ENCODE measurements at places on chromosomes 2 and 18.

GRCh38 chr2:37896319-37896718, 28.8 kb upstream of the RMDN2 start:
- DNase-seq, result no peak

DNA sequence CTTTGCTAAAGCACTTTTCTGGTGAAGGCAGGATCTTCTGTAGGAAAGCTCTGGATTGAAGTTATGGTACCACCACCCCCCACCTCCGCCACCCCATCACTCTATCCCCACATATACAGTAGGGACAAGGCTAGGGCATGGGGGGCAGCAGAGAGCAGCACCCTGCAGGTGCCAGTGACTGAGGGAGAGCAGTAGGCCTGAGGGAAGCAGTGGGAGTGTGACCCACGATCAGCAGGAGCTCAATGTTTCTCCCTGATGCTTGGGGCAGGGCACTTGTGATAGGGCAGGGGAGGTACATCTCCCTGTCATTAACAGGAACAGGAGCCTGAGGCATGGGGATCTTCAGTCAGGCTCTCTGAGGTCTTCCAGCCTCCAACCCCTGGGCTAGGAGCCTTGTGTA, 121.6 kb downstream of the ZFP36L2 start:
- no peak for DNase-seq

DNA sequence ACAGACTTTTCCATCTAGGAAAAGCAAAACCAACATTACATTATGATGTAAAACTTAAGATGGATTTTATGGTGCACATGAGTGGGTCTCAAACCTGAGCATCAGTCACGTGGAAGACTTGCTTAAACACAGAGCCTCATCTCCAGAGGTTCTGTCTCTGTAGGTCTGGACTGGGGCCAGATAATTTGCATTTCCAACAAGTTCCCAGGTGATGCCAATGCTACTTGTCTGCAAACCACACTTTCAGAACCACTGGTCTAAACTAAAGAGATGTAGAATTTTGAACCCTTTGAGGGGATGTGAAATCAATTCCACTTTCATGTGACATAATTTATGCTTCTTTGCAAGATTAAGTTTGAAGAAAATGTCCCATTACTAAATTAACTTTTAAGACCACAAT, 522.8 kb downstream of the MBD2 start:
- no peak for DNase-seq

- DNase-seq, result no peak
These were observed 82.9 kb downstream of the DYSF start for GRCh38 chr2:71536226-71536671.

- DNase-seq, result peak; percentile 50
These were observed 55.0 kb downstream of the PKDCC start for GRCh38 chr2:42102591-42103450.

GRCh38 chr18:24031916-24032315, 17.4 kb downstream of the TTC39C start:
- no peak for DNase-seq

DNA sequence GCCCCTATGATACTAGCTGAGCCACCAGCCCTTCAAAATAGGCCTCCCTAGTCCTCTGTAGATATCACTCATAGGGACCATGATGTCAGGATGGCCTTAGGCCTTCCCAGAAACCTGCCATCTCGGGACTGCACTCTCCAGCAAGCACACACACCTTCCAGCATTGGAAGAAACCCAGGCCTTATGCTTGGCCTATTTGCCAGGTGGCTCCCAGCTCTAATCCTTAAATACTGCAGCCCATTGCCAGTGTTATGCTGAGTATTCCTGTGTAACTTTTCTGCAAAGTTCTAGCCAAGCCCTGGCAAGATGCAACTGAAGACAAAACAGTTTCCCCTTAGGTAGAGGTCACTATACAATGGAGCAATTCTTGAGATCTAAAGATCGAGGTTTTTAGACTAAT, 316.5 kb downstream of the SETBP1 start:
- no peak for DNase-seq

GRCh38 chr2:163878718-163879117, 142.9 kb upstream of the FIGN start:
- peak; percentile 8 for DNase-seq

DNA sequence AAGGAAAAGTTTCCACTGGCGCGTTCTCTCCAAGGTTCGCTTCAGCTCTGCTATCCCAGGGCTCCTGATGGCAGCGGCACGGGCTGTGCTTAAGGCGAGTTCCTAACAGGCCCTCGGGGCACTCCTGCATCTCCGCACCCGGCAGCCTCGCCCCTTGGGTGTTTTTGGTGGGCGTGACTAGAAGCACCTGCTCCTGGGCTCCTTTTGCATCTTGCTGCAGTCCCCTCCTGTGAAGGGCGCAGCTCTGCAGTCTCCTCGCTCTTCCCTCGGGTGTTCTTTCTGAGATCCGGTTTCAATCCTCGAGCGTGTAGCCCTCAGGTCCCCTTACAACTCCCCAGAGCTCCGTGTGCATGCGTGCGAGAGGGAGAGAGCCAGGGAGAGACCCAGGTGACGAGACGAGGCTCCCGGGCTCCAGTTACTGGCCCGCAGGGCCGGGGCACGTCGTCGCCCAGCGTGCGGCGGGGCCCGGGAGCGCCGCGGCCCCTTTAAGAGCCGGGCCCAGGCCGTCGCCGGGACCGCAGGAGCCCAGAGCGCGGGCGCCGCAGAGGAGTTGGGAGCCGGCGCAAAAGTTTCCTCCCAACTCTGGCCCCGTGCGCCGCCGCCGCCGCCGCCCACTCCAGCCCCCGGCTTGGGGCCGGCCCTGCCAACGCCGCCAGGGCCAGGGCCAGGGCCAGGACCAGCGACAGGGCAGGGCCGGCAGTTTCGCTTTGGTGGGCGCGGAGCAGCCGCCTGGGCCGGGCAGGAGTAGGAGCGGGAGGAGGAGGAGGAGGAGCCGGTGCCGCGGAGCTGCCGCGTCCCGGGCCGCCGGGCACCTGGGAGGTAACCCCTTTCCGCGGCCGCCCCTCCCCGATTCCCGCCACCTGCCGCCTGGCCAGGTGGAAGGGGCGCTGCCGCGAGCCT, at the start of gene PARD3B:
Gene PARD3B (plus strand): TSS at position 515 of the 900 bp plus-strand sequence. CDS start 525 bp downstream, outside the sequence.
- peak; percentile 48 for DNase-seq

DNA sequence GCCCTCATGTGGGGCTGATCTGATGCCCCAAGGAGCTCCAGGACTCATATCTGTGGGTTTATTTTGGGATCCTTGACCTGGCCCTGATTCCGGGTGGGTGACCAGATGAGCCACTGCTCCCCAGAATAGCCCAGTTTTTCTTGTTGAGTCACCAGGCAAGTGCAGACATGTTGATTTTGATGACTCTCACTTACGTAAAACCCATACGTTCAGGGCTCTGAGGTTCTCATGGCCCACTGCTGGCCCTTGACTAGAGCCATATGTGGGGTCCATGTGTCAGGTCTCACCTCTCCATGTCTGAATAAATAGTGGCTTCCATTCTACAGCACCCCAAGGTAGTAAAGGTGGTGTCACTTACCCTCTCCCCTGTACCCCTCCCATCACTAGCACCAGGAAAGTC, 41.9 kb downstream of the CDC42EP3 start:
- DNase-seq, result no peak

GRCh38 chr2:7411691-7412090, 494.5 kb downstream of the RNF144A start:
- DNase-seq, result no peak
